ENCODE measurements at places on chromosomes 16 and 17.

- DNase-seq, result no peak
These were observed 772 bp upstream of the SAMD14 start for GRCh38 chr17:50130559-50131305.

DNA sequence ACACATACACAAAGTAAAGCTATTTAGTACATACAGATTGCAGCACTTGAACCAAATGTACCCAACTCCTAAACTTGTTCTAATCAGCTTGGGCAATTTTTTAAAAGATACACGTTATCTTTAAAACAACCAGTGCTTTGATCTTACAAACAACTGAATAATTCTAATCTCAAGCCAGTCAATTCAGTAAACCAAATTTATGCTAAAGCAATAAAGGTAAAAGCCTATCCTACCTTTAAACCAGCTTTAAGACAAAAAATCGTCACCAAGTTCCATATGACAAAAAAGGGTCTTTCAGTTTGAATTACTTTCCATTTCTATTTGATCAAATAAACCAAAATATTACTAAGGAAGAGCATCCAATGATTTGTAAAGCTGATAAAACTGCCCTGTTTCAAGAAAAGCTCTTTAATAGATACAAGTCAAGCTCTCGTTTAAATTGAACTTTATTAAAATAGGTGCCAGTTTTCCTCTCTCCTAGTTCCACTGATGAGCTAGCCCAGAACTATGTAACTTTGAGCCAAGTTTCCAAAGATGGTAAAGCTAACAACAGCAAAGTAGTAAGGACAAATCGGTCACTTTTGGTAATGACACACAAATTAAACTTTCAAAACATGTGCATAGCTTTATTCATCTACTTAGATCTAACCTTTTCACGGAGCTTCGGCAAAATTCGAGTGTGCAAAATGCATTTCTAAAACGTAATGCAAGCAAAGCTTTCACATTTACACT is 10.2 kb downstream of the CRYBA1 start:
- no peak for DNase-seq

DNA sequence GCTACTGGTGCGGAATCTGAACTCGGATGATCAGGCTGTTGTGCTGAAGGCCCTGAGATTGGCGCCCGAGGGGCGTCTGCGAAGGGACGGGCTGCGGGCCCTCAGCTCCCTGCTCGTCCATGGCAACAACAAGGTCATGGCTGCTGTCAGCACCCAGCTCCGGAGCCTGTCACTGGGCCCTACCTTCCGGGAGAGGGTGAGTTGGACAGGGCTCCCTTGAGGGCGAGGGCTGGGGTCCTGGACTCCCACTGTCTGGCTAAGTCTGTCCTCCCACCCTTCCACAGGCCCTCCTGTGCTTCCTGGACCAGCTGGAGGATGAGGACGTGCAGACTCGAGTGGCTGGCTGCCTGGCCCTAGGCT is 16.7 kb upstream of the CTCF start:
- DNase-seq, result no peak

GRCh38 chr17:30600060-30600829 is 123.0 kb downstream of the GOSR1 start:
- peak; percentile 46 for DNase-seq

GRCh38 chr16:84194470-84195200 is 3.7 kb downstream of the ADAD2 start:
- DNase-seq, result no peak

- no peak for DNase-seq
These were observed 65.5 kb downstream of the IQCK start for GRCh38 chr16:19783363-19784182.

- DNase-seq, result no peak
These were observed 2.1 kb upstream of the NHERF1 start for GRCh38 chr17:74746376-74746775.

Data from activated CD4-positive, alpha-beta T cell treated with anti-CD3 and anti-CD28 coated beads, Interleukin-2, amount 50 U/mL, for 1 hour (primary cell).